ENCODE measurements at places on chromosomes 16 and 17. TPM values are rescaled to one million over a fixed set of nuclear protein-coding genes. Genes with fewer than 3 reads are reported as not detected.

- no peak for DNase-seq
Observed at GRCh38 chr17:34001246-34001645, 253.8 kb upstream of the CCL2 start.

DNA sequence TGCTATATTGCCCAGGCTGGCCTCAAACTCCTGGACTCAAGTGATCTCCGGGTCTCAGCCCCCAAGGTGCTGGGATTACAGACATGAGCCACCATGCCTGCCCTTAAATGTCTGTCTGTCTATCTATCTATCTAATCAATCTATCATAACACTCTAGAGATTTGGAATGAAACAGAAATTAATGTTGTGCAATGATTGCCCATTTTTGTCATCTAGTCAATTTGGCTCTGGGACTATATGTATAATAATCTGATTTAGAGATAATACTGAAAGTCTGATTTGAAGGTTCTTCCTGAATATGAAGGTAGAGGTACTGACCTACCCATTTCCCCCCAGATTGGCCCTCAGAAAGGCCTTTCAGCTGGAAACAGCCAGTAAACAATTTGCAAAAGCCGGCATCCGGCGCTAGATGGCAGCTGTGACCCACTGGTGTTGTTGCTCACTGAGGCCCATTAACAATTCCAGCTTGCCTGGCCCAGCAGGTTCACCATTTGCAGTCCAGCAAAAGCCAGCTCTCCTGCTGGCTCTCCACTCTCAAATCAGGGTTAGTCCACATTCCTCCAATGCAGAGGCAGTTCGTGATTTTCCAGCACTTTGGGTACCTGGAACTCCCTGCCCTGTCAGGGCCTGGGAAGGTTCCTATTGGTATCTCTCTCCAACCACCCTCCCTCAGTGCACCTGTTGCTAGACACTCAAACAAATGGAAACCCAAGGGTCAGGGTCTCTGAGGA is 22.9 kb upstream of the C16orf87 start:
- DNase-seq = peak; percentile 70

Gene GP1BA
- total RNA-seq = not detected

DNA sequence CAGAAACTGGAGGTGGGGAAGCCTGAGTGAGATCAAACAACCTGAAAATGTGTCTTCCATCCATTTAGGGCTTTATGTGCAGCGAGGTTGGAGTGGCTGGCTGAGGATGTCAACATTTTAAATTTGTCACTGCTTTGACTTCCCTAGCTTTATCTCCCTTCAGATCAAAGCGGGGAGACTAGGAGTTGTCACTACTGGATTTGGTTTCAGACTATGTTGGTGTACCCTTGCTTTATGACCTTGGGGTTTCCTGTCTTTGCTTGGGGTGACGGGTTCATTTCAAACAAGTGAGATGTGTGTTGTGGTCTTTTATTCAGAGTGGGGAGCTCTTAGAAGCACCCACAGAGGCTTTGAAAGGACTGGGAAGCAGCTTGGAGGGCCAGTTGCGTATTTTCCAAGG is 25.6 kb downstream of the MSI2 start:
- DNase-seq = no peak

DNA sequence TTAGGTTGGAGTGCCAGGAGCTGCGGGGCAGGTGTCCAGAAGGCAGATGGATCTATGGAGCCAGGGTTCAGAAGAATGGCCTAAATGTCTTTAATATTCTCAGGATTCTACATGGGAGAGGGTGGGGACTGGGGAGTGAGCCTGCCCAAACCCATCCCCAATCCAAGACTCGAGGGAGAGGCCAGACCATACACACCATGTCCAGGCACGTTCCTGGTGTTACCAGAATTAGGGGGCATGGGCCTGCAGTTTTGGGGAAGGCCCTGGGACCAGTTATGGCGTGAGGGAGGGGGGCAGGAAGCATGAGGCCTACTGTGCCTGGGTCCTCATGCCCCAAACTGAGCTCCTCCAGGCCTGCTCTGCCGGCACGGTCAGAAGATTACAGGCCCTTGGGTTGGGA is 1.9 kb downstream of the TAX1BP3 start:
- no peak for DNase-seq

DNA sequence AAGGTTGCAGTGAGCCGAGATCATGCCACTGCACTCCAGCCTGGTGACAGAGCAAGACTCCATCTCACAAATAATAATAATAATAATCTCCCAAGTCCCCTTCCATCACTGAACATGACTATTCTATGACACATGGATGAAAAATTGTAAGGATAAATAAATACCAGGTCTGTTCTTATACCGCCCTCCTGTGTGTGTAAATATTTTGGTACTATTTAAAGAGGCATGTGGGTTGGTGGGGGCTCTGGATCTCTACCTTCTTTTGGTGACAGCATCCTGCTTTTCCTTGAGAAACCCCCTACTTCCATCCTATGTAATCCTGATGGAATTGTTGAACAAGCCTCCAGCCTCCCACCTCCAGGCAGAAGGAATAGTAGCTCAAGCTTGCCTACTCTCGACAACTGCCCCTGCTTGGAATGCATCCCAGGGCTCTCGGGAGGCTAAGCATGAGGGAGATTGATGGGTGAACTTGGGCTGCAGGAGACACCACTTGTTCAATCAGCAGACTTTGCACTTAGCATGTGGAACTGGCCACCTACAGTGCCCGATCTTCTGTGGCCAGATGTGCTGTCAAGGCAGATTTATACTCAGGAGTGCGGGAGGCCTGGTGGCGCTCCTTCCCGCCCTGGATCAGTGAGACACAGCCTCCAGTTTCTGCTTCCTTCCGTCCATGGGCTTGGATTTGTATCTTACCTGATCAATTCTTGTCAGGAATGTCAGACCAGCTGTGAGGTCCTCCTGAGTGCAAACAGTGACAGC is 287.4 kb downstream of the SLC39A11 start:
- no peak for DNase-seq

DNA sequence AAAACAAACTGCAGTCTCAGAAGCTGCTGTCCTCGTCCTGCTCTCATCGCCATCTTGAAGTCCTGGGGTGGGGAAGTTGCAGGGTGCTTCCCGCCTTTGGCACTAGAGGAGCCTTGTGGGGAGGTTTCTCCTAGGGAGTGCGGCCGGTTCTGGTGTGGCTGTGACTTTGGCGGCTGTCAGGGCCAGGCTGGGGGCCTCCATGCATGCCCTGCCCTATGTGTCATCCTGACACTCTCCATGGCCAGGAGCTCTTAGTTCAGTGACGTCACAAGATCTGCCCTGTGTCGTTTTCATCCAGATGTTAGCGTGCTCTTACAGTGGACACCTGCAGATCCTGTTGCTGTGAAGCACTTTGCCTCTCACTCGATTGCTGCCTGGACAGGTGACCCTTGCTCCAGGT is 49.6 kb downstream of the PLD6 start:
- DNase-seq = no peak

GRCh38 chr17:64413513-64413912 is 22.9 kb upstream of the PECAM1 start:
- DNase-seq = no peak
